ENCODE measurements at places on chromosomes 12 and 14.

DNA sequence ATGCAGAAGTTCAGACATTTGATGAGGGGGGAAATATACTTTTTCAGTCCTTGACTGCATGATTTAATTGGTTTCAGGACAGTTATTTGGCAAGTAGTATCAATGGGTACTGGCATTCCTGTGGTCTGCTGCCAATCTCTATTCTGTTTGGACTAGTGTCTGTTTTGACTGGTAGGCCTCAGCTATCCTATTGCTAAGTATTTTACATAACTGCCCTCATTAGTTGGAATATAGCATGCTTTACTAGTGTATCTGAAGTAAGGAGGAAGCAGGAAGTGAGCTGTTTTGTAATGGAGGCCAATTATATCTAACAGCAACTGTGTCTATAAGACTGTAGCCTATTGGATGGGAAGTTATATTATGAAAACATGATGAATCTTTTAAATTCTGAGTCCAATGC lies 104.3 kb downstream of the FLRT2 start:
- no peak for DNase-seq

GRCh38 chr14:22926316-22926715 lies 2.9 kb downstream of the PRMT5 start:
- no peak for DNase-seq

GRCh38 chr12:98274430-98275130 lies 240.8 kb upstream of the TMPO start:
- no peak for DNase-seq

DNA sequence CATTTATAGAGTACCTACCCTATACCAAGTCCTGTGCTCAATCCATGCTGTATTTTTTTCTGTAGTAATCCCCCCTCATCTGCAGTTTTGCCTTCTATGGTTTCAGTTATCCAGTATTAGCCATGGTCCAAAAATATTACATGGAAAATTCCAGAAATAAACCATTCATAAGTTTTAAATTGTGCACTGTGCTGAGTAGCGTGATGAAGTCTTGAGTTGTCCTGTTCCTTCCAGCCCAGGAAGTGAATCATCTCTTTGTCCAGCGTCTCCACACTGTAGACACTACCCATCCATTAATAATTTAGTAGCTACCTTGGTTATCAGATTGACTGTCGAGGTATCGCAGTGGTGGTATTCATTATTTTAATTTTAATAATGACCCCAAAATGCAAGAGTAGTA lies 54.2 kb downstream of the SUDS3 start:
- no peak for DNase-seq

All from H54 (cell line).